ENCODE measurements at places on chromosomes 3 and 15.

DNA sequence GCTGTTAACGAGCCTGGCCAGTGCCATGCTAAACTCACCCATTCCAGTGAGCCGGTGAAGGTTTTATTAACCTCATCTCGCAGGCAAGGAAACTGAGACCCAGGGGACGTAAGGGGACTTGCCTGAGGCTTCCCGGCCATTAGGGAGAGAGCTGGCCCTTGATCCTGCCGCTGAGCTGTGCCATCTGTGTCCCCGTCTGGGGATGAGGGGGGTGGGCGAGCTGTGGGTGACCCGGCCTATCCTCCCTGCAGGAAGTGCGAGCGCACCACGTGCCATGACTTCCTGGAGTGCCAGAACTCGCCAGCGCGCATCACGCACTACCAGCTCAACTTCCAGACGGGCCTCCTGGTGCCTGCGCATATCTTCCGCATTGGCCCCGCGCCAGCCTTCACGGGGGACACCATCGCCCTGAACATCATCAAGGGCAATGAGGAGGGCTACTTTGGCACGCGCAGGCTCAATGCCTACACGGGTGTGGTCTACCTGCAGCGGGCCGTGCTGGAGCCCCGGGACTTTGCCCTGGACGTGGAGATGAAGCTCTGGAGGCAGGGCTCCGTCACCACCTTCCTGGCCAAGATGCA, 88.5 kb downstream of the FBLN2 start:
- DNase-seq = no peak

DNA sequence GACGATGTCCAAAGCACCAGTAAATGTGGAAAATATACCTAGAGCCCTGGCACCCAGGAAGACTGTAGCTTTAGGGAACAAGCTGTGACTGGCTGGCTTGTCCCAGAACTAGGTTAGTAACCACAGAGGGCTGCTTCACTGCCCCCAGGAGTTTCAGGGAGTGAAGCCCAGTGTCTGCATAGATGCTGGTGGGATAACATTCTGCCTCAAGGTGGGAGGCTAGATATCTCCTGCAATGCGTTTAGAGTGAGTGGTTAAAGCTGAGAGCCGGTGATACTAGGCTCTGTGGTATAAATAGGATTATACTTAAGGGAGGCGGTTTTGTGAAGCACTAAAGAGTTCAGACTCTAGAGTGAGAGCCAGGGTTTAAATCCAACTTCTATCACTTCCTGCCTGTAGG, 11.7 kb upstream of the CP start:
- no peak for DNase-seq

DNA sequence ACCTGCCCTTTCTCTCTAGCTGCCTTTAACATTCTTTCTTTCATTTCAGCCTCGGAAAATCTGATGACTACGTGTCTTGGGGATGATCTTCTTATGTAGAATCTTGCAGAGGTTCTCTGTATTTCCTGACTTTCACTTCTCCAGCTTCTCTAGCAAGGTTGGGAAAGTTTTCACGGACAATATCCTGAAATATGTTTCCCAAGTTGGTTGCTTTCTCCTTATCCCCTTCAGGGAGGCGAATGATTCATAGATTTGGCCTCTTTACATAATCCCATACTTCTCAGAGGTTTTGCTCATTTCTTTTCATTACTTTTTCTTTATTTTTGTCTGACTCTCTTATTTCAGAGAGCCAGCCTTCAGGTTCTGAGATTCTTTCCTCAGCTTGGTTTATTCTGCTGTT, 62.1 kb upstream of the CCDC54 start:
- DNase-seq = no peak

DNA sequence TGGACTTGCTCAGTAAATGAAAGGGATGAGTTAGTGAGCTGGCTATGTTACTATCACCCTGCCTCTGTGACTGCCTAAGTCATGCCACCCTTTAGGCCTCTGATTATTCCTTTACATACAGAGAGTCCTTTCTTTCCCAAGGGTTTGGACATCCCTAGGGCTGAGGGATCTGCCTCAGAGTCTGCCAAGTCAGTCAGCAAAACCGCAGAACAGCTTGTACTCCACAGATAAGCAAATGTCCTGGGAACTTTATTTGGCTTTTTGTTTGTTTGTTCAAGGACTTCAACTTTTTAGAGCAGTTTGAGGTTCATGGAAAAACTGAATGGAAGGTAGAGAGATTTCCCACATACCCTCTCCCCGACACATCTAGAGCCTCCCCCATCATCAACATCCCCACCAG, 82.6 kb upstream of the TRIM42 start:
- DNase-seq = no peak

Measured in NCI-H1092 treated with DMSO at 0.1 percent for 48 hours (cell line).